ENCODE measurements at places on chromosomes 2 and 18.

GRCh38 chr2:176162911-176163671 lies 6.0 kb downstream of the HOXD3 start:
- no peak for DNase-seq

DNA sequence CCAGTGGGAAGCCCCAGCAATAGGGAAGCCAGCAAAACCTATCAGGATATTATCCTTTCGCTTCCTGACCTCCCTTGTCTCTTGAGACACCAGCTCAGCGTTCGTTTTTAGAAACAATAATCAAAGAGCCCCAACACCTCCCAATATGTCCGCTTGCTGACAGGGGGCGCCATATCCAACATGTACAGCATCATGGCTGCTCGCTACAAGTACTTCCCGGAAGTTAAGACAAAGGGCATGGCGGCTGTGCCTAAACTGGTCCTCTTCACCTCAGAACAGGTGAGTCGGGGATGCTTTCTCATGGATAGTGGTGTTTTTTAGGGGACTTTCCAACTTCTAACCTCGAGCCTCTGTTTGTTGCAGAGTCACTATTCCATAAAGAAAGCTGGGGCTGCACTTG lies 28.7 kb downstream of the GAD1 start:
- DNase-seq = no peak

- DNase-seq = no peak
Observed at GRCh38 chr18:5841518-5841917, 53.8 kb downstream of the TMEM200C start.

DNA sequence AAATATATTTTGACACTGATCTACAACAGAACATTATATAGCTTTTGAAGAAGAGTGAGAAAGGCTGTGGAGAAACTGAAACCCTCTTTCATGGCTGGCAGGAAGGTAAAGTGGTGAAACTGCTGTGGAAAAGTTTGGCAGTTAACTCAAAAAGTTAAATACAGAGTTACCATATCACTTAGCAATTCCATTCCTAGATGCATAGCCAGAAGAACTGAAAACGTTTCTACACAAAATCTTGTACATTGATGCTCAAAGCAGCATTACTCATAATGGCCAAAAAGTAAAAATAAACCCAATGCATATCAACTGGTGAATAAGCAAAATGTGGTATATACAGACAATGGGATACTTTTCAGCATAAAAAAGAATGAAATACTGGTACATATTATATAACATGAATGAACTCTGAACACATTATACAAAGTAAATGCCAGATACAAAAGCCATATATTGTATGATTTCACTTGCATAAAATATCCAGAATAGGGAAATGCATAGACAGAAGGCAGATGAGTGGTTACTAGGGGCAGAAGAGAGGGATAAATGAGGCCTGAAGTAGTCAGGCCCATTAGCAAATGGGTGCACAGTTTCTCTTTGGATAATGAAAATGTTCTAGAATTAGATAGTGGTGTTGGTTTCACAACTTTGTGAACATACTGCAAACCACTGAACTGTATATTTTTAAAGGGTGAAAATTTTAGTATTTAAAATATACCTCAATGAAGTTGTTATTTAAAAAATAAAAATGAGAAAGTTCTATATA lies 114.3 kb downstream of the DYM start:
- DNase-seq = no peak

DNA sequence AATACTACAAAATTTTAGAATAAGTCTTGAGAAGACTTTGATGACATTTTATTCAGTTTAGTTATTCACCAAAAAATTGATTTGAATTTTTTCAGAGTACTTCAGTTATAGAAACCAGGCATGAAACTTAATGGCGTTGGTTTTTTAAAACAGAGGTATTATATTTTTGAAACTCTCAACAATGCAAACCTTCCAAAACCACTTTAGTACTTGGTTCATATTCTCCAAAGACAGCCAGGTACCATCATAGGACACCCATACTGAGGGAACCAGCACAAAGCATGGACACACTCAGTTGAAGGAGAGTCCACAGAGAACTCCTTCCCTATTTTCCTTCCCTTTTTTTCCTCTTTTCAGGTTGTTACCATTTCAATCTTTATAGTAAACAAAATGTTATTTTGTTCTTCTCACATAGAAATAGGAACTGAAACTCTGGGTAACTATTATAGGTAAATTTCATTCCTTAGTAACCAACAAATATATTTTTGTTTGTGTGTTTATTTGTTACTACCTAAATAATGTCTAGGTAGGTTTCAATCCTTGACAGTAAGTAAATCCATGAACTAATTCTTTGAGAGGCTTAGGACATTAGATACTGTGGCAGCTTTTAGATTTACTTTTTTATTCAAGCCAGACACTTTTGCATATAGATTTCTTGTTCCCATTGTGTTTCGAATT lies 95.8 kb downstream of the TMEFF2 start:
- DNase-seq = no peak

DNA sequence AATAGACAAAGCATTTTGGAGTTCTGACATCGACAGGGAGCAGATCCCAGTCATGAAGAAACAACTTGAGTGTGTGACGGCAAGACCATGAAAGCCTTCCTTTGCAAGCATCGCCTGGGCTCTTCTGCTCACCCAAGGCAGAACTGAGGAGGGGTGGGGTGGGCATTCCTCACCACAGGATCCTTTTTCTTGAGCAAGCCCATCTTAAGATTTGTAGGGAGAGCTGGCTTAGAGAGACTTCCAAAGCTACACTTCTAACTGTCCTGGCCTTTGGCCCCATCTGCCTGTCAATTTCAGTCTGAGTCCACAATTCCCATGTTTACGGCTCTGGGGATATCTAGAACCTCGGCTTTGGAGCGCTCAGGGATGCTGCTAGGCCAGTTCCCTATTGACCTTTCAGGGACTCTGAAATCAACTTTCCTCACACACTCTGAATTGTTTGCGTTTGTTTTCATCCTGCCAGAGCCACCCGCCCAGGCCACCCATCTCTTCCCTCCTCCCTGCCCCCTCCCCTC lies 3.7 kb downstream of the KLHL14 start:
- no peak for DNase-seq

- no peak for DNase-seq
Observed at GRCh38 chr2:96409820-96410164, 74.2 kb downstream of the NCAPH start.

DNA sequence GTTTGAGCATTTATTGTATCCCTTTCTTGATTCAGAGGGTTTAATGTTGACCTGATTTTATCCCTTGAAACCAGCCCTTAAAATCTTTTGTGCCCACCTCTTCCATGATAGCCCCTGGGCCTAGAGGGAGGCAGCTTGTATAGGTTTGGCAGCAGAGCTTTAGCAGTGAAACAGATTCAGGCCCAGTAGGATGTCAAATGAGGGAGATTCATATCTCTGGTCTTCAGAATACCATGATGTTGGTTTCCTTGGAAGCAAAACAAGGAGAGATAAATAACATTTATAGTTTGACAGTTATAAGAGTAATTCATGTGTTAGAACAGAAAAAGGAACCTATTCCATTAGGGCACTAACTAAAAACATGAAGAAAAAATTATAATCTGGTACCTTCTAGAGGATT lies 649.2 kb downstream of the METTL4 start:
- DNase-seq = no peak

GRCh38 chr2:5444168-5444567 lies 248.0 kb upstream of the SOX11 start:
- DNase-seq = no peak

All from SK-N-MC (cell line).